ENCODE measurements at places on chromosomes 12 and 14.

- DNase-seq: no peak
These were observed 40.1 kb downstream of the ANO2 start for GRCh38 chr12:5904969-5905368.

DNA sequence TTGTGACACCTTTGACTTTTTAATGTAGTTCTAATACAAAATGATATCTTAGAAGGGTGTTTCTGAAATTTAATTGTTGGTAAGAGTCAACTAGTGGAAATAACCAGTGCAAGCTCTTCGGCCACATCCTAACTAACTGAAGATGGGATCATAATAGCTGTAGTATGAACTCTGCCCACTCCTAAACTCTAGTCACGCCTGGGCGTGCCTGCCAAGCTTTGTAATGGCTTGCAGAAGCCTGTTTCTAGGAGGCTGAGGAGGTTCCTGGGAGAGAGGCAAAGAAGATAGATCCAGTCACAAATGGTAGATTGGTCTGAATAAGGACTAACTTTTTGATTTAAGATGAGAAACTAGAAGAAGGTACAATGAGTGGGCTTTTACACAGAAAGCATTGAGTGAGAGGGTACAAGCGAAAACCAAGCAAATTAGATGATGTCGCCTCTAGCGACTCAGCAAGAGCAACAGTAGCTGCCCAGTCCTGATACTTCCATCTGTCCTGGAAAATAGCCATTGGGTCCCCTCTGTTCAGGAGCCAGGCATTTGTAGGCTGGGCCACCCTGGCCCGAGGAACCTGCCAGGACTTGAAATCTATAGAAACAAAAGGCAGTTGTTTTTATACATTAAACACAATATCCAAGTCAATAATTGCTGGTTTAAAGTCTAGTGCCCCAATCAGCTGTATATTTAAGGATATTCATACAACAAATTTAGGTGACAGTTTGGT lies 148.8 kb downstream of the SLC38A4 start:
- no peak for DNase-seq

- no peak for DNase-seq
These were observed 1338.6 kb downstream of the FSCB start for GRCh38 chr14:43168371-43168925.

GRCh38 chr12:131378176-131378842 lies 332.6 kb upstream of the SFSWAP start:
- no peak for DNase-seq

- no peak for DNase-seq
These were observed 177.2 kb upstream of the NTF3 start for GRCh38 chr12:5254703-5255102.

- no peak for DNase-seq
These were observed 4.1 kb upstream of the PAX9 start for GRCh38 chr14:36657399-36658122.

GRCh38 chr14:82855912-82856391 lies 1322.3 kb upstream of the SEL1L start:
- no peak for DNase-seq

GRCh38 chr12:108065069-108065468 lies 64.0 kb upstream of the WSCD2 start:
- DNase-seq: no peak
